GM12864 (cell line): ENCODE measurements at places on chromosomes 7 and 10.

DNA sequence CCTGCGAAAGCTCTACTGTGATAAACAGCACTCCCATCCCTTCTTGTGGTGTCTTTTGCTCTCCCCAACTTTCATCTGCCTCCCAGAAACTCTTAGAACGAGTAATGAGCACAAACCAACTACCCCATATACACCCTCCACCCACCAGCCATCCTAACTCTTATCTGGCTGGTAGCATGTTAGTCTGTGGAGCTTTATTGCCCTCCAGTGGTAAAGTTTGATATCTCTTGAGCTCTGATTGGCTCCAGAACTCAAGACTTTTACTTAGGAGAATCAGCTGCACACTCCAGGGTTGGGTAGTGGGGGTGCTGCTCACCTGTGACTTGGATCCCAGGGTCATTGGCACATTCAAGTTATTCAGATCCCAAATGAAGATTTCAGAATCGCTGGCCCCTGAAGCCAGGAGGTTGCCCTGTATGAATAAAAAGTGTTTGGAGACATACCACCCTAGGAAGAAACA is 10.9 kb downstream of the SEC31B start:
- no peak for DNase-seq

GRCh38 chr10:15814565-15814964 is 45.7 kb downstream of the MINDY3 start:
- DNase-seq, result peak; percentile 2

GRCh38 chr7:54995610-54996363 is 23.0 kb upstream of the EGFR start:
- no peak for DNase-seq

DNA sequence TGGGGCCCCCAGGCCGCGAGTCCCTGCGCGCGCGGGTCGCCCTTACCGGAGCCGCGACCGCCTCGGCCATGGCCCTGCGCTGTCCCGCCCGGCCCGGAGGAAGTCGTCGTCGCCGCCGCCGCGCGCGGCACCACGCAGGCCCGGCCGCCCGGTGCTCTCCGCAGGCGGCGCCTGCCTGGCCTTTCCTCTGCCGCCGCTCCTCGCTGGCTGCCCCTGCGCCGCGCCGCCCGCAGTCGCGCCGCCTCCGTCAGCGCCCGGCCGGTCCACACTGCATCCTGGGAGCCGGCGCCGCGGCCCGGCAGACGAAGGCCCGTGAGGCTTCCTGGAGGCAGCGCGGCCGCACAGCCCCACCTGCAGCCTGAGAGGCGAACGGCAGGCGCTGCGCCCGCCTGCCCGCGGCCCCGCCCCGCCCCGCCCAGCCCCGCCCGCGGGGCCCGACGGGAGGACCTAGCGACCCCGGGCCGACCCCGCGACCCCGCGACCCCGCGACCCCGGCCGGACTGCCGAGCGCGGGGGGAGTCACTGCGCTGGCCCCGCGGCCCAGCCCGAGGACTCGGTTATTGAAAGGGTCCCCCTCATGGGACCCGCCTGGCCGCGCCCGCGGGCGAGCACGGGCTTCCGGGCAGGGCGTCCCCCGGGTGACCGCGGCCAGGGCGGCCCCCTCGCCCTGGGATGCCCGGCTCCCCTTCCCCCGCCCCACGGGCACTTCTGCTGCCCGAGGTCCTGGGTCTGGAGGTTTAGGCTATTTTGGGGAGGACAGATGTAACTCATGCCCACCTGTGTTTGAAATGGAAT is at the start of gene ZNF746:
Gene ZNF746 (minus strand): TSS at position 343 of the 795 bp plus-strand sequence. CDS start 273 bp downstream, at position 70.
- peak; percentile 49 for DNase-seq

GRCh38 chr10:12455766-12456165 is 106.4 kb downstream of the CAMK1D start:
- no peak for DNase-seq
